ENCODE measurements at places on chromosomes 1 and 21.

DNA sequence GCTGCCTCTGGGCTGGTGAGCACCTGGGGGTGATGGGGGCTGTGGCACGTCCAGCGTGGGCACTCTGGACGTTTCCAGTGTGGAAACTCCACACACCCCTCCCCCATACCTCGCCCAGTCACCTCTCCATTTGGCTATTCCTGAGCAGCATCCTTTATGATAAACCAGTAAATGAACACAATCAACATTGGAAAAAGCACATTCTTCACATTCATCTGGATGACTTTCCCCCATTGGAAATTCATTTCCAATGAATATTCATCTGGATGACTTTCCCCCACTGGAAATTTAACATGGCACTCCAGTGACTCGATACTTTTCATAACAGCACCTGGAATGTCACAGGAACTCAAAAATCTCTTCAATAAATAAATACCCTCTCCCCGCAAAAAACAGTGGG, 104.8 kb upstream of the KRTAP19-8 start:
- no peak for DNase-seq

GRCh38 chr1:183993132-183993531, 44.4 kb downstream of the COLGALT2 start:
- DNase-seq: no peak

DNA sequence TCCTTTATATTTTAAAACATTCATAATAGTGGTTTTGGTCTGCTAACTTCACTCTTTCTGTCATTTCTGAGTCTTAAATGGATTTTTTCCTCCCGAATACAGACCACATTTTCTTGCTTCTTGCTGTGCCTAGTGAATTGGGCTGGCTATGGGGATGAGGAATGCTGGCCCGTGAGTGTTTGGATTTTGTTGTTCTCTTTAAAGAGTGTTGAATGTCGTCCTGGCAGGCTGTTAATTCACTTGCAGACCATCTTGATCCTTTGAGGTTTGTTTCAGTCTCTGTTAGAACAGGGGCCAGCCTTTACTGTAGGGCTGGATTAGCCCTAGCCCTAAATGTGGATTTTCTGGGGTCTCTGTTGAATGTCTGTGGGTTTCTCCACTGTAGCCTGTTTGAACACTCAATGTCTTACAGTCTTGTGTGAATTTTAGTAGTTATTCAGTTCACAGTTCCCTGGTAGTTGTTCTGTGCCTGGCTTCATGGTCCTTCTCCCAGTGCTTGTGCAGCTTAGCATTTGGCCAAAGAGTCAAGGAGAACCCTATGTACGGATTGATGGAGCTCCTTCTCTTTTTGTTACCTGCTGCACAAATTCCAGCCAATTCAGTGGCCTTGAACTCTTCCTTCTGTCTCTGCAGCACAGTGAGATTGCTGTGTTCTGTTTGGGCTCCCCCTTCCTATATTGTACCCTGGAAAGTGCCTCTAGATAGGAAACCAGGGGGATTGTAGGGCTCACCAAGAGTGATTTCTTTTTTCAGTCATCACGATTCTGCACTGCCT, 95.7 kb downstream of the DYRK1A start:
- no peak for DNase-seq

- DNase-seq: no peak
Measured at GRCh38 chr1:145778146-145778540, 45.8 kb downstream of the RNF115 start.

DNA sequence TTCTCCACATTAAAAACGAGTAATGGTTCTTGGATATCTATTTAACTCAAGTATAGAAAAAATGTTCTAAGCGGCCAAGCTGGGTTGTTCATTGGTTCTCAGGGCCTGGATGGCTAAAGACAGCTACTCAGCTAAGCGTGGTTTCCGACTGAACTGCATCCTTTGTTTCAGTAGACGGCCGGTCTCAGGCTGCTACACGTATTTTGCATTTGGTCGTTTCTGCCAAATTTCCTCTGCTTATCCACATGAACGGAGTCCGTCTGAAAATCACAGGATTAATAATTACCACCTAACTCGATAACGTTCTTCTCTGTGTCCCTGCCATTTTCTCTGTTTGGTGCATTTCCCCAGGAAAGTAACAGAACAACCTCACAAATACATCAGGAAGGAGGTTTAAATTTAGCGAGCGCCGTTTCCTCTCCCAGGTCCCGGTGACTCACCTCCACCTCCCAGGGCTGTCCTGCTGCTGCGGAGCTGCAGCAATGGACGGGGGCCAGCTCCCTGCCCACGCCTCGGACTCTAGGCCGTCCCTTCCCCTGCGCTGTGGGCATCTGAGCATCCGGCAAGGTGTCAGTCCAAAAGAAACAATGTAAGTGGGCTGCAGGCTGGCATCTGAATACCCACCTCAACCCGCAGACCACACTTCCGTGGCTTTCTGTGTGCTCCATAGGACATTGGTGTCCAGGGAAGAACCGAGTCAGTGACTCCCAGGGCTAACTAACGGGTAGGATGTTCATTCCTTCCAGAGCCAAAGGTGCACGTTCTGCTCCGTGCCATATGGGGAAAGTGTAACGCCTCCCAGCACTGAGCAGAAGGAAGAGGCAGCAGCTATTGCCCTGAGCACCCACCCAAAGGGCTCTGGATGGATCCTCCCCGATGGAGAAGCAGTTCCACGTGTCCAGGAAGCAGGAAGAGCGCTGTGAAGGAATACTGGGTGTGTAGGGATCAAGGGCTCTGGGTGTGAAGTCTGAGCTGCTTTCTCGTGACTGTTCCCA, 4.1 kb upstream of the GABRD start:
- no peak for DNase-seq

DNA sequence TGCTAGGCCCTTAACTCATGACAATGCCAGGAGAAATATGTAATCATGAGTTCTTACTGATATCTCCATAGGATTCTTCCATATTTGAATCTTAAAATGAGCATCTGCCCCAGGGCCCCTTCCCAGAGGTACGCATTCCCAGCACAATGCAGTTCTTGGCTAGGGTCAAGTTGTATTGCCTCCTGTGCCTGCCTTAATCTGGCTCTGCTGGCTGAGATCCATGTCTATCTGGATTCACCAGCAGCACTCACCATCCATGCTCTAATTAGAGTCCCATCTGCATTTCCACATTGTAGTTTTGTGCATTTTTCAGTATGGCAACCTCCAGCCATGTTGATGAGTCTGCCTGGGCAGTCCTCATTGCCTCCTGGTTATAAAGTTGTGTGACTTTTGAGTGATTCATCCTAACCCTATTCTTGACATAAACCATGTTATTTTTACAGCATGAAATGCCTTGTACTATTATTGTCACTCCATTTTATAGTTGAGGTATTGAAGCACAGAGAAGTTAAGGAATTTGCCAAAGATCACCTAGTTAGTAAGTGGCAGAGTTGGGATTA, 55.9 kb downstream of the CAMSAP2 start:
- no peak for DNase-seq

GRCh38 chr1:111672331-111672730, 52.7 kb downstream of the RAP1A start:
- DNase-seq: no peak

GRCh38 chr1:2547210-2548067, 8.7 kb upstream of the TNFRSF14 start:
- peak; percentile 74 for DNase-seq

GRCh38 chr1:93750955-93751354, 69.3 kb upstream of the BCAR3 start:
- no peak for DNase-seq

DNA sequence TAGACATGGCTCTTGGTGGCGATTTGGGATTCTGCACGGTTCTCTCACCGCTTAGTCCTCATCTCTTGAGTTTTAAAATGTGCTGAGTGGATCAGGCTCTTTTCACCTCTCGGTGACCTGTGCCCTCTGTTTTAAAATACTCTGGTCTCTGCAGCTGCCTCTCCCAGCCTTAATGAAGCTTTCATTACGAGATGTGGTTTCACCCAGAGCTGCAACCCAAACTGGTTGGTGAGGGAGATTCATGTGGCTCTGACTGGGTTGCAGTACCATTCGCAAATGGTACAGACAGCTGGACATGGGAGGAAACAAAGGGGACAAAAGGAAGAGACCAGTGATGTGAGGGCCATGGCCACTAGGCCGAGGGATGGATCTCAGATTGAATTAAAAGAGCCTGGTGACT, 258.9 kb downstream of the ASTN1 start:
- DNase-seq: no peak

- DNase-seq: peak; percentile 76
Measured at GRCh38 chr1:32716312-32717148, 14.0 kb upstream of the SYNC start.

DNA sequence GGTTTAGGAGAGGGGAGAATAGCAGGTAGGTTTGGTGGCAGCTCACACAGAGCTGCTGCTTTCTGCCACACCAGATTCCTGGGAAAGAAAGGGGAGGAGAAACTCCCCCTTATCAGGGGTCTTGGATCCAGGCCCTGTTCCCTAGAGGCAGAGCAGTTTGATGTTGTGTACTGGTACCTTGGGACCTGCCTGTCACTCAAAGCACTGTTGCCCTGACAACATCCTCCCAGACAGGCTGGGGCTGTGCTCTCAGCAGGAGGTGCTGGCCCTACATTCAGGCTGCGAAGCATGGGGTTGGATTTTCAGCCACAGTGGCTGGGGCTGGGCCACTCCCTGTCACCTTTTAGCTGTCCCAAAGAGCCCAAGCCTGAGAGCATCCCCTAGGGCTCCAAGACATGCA, 188.0 kb downstream of the GRIK3 start:
- DNase-seq: no peak

GRCh38 chr1:167016100-167016750, 27.1 kb downstream of the MAEL start:
- no peak for DNase-seq

GRCh38 chr1:147171399-147172167, 687 bp downstream of the PRKAB2 start:
- peak; percentile 3 for DNase-seq

DNA sequence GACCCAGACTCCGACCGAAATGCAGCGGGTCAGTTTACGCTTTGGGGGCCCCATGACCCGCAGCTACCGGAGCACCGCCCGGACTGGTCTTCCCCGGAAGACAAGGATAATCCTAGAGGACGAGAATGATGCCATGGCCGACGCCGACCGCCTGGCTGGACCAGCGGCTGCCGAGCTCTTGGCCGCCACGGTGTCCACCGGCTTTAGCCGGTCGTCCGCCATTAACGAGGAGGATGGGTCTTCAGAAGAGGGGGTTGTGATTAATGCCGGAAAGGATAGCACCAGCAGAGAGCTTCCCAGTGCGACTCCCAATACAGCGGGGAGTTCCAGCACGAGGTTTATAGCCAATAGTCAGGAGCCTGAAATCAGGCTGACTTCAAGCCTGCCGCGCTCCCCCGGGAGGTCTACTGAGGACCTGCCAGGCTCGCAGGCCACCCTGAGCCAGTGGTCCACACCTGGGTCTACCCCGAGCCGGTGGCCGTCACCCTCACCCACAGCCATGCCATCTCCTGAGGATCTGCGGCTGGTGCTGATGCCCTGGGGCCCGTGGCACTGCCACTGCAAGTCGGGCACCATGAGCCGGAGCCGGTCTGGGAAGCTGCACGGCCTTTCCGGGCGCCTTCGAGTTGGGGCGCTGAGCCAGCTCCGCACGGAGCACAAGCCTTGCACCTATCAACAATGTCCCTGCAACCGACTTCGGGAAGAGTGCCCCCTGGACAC, 534 bp downstream of the C1orf56 start:
- DNase-seq: peak; percentile 67

DNA sequence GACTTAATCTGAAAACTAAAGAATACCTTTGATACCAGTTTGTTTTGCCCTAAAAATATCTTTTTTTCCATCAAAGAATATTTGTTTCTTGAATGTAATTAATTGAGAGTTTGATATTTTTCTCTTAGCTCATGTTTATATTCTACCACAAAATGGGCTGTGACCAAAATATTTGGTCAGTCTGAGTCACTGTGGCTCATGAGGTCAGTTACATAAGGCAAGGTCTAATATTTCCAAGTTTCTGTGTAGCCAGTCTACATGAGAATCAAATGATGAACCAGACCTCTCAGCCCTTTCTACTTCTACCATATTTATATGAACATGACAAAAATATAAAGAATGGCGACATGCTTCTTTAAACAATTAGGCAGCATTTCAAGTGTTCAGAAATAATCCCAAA, 83.0 kb upstream of the IVNS1ABP start:
- no peak for DNase-seq

- peak; percentile 72 for DNase-seq
Measured at GRCh38 chr1:111481387-111482221, 7.8 kb downstream of the C1orf162 start.

GRCh38 chr1:165235155-165235776, 121.2 kb downstream of the LMX1A start:
- DNase-seq: no peak

DNA sequence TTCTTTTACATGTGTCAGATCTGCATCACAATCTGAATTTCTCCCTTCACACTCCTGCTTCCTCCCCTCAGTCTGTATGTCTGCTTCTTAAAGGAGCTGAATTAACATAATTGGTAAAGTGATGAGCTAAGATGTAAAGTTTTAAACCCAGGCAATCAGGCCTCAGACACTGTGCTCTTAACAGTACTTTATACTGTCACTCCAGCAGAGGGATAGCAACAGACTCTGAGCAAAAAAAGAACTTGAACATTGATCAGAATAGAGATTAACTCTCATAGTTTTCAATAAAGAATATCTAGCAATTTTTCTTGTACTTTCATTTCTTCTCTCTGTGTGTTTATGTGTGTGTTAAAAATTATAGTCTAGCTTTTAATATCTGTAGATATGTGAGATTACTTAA, 110.3 kb downstream of the DUSP10 start:
- DNase-seq: no peak

GRCh38 chr21:42063571-42064521, 7.3 kb upstream of the UMODL1 start:
- DNase-seq: peak; percentile 71

DNA sequence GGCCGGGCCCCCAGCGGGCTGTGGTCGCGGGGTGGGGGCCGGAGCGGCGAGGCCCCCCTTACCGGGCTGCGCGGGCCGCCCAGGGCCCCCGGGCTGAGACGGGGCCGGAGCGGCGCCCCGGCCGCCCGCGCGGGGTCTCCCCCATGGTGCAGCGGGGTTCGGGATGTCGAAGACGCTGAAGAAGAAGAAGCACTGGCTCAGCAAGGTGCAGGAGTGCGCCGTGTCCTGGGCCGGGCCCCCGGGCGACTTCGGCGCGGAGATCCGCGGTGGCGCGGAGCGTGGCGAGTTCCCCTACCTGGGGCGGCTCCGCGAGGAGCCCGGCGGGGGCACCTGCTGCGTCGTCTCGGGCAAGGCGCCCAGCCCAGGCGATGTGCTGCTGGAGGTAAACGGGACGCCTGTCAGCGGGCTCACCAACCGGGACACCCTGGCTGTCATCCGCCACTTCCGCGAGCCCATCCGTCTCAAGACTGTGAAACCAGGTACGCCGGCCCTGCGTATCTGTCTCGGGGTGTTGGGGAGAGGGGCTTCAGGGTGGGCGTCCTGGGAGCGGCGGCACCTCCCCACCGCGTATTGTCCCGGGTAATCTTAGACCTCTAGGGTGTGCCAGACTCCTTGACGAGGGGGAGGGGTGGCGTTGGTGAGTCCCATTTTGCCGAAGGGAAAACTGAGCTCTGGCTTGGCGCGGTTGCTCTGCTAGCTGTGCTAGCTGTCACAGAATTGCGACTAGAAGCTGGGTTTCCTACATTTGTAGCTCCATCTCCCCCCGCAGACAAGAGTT, 745 bp downstream of the MAGI3 start:
- peak; percentile 68 for DNase-seq

GRCh38 chr1:90911353-90911752, 110.5 kb downstream of the ZNF644 start:
- no peak for DNase-seq
